ENCODE measurements at places on chromosomes 12 and 14.

GRCh38 chr14:72519543-72519942 is 374.4 kb downstream of the DPF3 start:
- peak; percentile 19 for DNase-seq

GRCh38 chr14:59532419-59532818 is 44.2 kb downstream of the CCDC175 start:
- no peak for DNase-seq

DNA sequence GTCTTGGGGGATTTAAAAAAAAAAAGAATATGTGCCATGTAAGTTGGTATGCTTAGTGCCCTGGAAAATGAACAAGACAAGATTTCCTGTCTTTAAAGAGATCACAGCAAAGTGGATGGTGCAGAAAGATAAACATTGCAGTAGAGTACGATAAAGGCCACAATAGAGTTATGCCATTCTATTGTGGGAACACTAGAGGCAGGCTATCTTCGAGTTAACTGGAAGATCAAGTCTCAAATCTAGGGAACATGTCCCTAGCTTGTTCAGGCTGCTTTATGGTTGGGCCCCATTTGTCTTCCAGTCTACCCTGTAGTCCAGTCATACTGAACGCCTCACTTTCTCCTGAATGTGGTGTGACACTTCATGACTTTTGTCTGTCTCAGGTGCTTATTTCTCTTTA is 18.7 kb upstream of the CCT2 start:
- DNase-seq = no peak

DNA sequence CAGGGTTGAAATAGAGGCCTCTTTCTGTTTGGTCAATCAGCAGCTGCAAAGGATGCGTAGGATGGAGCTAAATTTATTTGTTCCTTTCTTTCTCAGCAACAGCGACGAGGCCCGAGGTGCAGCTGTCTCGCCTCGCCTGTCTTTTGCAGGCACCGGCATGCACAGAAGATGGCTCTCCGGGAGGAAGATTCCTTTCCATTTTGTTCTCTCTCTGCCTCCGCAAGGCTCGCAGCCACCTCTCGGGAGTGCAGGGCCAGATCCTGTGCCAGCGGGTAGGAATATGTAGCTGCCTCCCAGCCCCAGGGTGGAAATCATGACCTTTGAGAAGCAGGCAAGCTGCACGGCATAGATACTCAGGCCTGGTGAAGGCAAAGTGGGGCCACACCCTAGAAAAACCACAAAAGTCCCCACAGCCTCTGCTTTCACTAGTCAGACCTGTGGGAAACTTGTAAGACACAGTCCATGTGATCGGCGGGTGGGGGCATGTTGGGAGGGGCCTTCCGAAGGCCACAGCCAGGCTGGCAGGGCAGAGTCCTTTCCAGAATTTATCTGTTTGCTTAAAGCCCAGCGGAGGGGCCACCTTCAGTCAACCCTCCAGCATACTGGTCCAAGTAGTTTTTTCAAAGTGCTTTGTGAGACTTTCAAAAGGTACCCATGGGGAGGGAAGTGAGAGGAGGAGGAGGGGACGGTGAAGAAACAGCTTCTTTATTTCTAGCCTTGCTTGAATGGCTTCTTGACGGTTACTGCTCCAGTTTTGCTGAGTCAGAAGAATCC is at the start of gene MAP1LC3B2:
TSS of gene MAP1LC3B2 (plus strand) at position 220 of the 774 bp plus-strand sequence. CDS start 16,562 bp downstream, outside the sequence.
- peak; percentile 86 for DNase-seq

- no peak for DNase-seq
These were observed 32.2 kb downstream of the ELK3 start for GRCh38 chr12:96226401-96226800.

GRCh38 chr12:127909041-127909440 is 357.9 kb upstream of the TMEM132C start:
- no peak for DNase-seq

DNA sequence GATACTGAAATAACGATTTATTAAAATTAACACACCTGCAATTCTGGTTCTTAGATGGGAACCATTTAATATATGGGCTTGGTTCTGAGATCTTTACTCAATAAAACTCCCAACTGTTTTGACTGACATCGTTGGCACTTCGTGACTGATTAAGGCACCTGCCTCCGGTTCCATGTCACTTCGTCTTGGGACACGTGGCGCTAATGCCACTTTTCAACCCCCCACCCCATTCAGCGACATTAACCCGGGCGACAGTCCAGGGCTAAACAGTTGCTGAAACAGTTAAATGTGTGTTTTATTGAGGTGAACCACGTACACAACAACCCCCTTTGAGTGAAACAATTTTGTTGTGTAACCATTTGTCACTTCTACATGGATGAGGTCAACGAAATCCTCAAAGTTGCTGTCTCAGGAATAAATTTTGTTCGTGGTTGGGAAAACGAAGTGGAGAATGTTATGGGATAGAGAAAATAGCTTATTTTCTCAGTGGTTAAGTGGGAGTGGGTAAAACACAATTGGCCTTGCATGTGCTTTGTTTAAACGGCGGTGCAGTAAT is 9.9 kb upstream of the SLC38A2 start:
- DNase-seq = no peak

DNA sequence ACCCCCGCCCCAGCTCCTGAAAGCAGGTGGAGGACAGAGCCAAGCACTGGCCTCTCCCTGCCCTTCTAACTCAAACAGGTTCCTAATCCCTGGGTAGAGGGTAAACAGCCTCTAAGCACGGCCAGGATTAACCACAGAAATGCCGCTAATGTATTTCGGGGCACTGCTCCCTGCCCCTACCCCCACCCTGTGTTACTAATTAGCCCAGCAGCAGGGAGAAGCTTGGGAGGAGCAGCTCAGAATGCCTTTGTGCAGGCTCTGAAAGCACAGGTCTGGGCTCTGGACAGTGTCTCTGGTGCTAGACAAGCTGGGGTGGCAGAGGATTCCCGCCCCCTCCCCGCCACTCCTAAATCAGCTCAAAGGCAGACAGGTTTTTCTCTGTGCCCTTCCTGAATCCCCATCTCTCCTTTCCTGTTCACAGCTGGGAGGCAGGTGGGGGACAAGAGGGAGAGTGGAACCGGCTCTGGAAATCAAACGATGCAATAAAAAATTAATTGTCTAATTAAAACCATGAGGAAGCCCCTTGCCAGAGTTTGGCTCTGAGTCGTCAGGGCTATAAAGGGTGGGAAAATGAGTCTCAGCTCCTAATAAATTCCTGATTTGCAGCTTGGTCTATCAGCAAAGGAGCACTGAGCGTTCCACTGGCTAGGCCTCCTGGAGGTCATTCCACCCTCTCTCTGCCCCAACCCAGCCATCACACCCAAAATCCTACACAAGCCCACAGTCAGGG is 53.0 kb downstream of the SMUG1 start:
- DNase-seq = no peak

DNA sequence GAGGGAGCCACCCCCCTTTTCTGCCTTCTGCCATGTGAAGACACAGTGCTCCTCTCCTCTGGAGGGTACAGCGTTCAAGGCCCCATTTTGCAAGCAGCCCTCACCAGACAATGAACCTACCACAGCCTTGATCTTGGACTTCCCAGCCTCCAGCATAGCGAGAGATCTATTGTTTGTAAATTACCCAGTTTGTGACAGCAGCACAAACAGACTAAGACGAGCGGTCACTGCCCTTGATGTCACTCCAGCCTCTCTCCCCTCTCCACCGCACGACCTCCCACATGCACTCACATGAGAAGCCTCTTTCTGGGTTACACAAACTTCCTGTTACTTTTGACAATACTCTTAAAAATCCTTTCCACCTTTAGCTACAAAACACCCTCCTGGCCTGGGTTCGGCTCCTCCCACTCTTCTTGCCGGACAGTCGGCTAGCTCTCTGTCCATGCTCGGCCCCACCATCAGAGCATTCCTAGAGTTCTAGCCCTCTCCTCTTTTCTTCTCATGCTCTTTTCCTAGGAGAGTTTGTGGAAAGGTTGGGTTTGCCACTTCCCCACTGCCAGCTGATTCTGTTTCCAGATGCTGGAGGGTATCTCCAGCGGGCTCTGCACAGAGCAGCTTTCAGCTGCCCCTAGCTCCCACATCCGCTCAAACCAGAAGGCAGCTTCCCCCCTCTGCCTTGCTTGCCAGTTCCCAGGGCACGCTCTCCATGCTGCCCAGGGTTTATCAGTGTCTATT is 124.3 kb downstream of the FOXN3 start:
- DNase-seq = no peak

DNA sequence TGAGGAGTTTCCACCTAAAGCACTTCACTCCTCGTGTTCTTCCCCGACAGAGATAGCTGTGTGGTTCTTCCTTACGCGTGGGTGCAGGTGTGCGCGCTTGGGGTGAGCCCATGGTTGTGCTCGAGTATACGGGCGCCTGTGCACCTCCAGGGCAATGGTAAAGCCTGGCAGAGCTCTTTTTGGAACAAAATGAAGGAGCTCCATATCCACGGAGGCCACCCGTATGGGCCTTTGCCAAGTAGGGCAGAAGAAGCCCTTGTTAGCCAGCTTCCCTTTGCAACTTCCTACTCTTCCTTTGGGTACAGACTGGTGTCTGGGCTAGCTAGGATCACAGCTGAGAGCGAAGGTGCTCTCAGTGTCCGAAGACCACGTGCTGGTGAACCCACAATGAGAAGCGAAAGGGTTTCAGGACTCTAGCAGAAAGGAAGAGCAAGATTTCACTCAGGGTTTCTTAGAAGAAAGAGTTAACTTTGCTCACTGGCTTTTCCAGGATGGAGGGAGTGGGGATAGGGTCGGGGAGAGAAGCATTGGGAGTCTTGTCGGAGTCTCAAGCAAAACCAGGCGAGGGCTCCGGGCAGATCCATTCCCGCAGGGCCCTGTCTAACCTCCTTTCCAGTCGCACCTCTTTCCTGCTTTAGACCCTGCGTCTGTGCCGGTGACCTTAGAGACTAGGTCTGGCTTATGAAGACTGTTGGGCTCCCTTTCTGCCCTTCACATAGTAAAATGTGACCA is 960 bp upstream of the LRFN5 start:
- DNase-seq = no peak

DNA sequence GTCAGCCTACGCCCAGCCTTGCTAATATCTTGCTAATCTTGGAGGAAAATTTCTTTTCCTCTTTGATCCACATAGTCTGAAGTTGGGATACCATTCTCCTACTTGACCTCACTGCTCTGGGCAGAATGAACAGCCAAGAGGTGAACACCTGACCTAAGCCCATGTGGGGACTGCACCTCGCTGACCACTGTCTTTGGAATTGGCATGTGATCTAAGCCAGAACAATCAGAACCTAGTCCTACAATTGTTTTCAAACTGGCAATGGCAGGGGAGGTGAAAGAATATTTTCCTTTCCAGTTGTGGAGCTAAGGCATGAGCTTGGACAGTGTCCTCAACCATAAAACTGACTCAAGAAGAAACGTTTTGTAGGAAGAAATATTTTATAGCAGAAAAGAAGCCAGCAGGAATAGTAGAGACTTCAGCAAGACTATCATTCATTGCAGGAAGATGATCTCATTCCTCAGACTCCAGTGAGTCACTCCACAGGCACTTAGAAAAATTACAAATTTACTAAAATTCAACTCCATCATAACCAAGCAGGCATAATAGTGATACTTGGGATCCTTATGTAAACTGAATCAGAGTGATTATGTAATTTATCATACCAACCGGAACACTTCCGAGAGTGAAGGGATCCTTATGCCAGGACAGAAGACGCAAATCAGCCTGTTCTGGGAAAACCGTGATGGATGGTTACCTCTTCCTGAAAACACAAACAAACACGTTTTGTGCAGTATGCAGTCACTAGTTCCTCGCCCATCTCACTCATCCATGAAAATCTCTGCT is 14.7 kb downstream of the PTPRO start:
- DNase-seq = no peak

GRCh38 chr14:61433169-61433568 is 111.8 kb downstream of the PRKCH start:
- no peak for DNase-seq

DNA sequence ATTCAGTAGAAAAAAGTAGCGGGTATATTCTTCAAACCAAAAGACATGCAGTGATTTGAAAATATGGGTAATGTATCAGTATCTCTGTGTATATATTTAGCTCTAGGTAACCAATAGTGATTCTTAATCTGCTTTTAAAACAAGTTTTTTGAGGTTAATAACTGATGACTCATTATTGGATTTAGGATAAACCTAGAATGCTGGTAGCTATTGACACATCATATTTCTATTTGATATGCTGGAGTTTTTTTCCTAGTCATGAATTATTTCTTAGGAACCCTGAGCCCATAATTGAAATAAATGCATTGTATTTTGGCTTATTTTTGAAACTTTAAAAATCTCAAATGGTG is 15.5 kb downstream of the ARF6 start:
- DNase-seq = no peak

- no peak for DNase-seq
These were observed 62.8 kb downstream of the VWF start for GRCh38 chr12:6061660-6062059.

All from CD4-positive, alpha-beta T cell treated with Interleukin-15 for 4 hours (primary cell).